Testis (tissue), 5 donors: ENCODE measurements at places on chromosomes 16 and 17. TPM values are rescaled to one million over a fixed set of nuclear protein-coding genes. Genes with fewer than 3 reads are reported as not detected.

The ULK2 gene
- 112 TPM for polyA plus RNA-seq

The NUPR1 gene
- 159 TPM for polyA plus RNA-seq

The TERB1 gene
- polyA plus RNA-seq, result 13.3 TPM

The RMI2 gene
- polyA plus RNA-seq, result 21.5 TPM

The TADA2A gene
- polyA plus RNA-seq, result 33.5 TPM

The GFER gene
- 40.0 TPM for polyA plus RNA-seq

The RGS11 gene
- polyA plus RNA-seq, result 3.0 TPM

GRCh38 chr17:44280392-44280937, 12.5 kb upstream of the SLC4A1 start:
- peaks cover 24% of the 10 kb centered on the region for H3K4me1 ChIP-seq
- H3K27ac ChIP-seq, result peak overlapping the region; percentile 42
- H3K4me3 ChIP-seq, result no peak overlapping the region
- H3K36me3 ChIP-seq, result no peaks in the 10 kb centered on the region
- DNase-seq, result no peak

DNA sequence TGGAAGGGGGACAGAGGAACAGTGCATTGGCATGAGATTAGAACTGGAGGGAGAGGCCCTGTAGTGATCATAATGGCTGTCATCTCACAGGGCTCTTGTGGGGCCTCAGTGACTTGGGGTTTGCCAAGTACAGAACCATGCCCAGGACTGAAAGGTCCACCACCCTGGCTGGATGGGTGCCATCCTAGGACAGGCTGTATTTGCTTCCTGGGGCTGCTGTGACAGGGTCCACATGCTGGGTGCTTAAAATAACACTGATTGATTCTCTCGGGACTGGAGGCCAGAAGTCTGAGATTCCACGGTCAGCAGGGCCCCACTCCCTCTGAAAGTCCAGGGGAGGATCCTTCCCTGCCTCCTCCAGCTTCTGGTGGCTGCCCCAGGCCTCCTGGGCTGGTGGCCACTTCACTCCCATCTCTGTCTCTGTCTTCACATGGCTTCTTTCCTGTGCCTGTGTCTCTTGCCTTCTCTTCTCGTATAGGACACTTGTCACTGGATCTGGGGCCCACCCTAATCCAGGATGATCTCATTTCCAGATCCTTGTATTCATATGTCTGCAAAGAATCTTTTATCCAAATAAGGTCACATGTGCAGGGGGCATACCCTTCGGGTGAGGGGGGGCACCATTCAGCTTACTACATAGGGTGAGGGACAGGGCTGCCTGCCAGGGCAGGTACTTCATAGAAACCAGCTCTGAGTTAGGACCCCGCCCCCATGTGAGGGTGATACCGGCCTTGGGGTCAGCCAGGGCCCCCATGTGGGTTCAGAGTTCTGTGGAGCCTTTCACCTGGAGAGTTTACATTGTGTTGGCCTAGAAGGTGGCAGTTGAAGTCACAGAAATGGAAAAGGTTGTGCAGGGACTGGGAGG, 52.6 kb downstream of the USP22 start:
- H3K27ac ChIP-seq, result no peak overlapping the region
- H3K27me3 ChIP-seq, result no peaks in the 10 kb centered on the region
- no peak overlapping the region for H3K4me3 ChIP-seq
- DNase-seq, result no peak
- H3K4me1 ChIP-seq, result peaks cover 4% of the 10 kb centered on the region

- no peaks in the 10 kb centered on the region for H3K36me3 ChIP-seq
- DNase-seq, result no peak
- H3K4me3 ChIP-seq, result no peak overlapping the region
- peaks cover under 1% of the 10 kb centered on the region for H3K27me3 ChIP-seq
These were observed 652 bp downstream of the PRAC2 start for GRCh38 chr17:48723423-48724250.

- no peaks in the 10 kb centered on the region for H3K27me3 ChIP-seq
- DNase-seq, result no peak
- no peak overlapping the region for H3K27ac ChIP-seq
- H3K36me3 ChIP-seq, result no peaks in the 10 kb centered on the region
- peaks cover 9% of the 10 kb centered on the region for H3K4me1 ChIP-seq
These were observed 5.1 kb downstream of the ETV4 start for GRCh38 chr17:43540821-43541674.

GRCh38 chr16:67246756-67247191, 507 bp downstream of the FHOD1 start:
- H3K27me3 ChIP-seq, result no peaks in the 10 kb centered on the region
- peaks cover 31% of the 10 kb centered on the region for H3K4me1 ChIP-seq
- no peak for DNase-seq
- no peaks in the 10 kb centered on the region for H3K36me3 ChIP-seq

DNA sequence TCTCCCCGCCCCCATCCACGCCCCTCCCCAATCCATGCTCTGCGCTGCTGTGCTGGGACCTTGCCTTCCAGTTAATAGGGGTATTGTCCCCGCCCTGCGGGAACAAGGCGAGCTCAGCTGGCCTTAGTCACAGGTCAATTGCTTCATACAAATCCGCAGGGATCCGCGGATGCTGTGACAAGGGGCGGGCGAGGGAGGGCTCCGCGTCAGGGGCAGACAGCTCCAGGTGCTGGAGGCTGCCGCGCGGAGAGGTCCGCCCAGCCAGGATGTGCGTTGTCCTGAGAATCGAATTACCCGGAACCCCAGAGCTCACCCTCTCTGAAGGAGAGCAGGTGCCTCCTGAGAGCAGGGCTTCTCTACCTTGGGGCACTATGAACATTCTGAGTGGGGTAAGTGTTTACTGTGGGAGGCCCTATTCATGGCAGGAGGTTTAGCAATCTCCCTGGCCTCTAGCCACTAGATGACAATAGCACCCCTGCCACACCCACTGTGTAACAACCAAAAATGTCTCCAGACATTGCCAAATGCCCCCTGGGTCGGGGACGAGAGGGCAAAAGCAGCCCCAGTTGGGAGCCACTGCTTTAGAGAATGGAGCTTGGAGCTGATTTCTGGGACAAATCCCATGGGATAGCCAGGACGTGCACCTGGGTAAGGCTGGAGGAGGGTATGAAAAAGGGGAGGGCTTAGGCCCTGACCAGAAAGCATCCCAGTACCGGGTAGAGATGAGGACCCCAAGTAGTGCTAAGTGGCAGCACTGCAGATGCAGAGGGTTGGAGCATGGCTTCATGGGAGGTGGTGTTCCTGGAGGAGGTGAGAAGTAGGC, 138.2 kb downstream of the CYLD start:
- H3K27me3 ChIP-seq, result no peaks in the 10 kb centered on the region
- no peaks in the 10 kb centered on the region for H3K4me1 ChIP-seq
- no peak overlapping the region for H3K4me3 ChIP-seq
- H3K27ac ChIP-seq, result no peak overlapping the region

DNA sequence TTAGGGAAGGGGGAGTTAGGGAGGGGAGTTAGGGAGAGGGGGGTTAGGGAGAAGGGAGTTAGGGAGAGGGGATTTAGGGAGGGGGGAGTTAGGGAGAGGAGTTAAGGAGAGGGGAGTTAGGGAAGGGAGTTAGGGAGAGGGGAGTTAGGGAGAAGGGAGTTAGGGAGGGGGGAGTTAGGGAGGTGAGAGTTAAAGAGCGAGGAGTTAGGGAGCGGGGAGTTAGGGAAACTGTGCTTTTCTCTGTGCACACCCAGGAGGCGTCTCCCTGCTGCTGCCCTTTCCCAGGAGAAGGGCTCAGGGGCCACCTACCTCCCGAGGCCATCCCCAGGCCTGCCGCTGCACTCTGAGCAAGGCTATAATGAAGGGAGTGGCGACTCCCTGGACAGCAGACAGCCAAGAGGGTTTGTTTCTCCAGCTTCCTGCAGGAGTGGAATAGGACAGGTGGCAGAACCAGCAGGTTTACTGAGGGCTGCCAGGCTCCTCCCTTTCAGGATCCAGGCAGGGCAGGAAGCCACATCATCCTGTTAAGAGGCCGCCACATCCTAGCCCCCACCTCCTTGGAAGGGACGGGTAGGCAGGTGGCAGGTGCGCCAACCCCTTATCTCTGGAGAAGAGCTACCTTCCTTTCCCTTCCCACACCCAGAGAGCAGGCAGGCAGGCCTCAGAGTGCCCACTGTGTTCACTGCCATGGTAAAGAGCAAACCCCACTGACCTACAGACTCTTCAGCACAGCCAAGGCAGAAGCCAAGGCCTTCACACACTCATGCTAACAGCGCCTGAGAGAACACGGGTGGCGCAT, 4.3 kb downstream of the CANT1 start:
- no peaks in the 10 kb centered on the region for H3K36me3 ChIP-seq
- peaks cover 27% of the 10 kb centered on the region for H3K4me1 ChIP-seq
- H3K4me3 ChIP-seq, result no peak overlapping the region
- H3K27me3 ChIP-seq, result no peaks in the 10 kb centered on the region
- DNase-seq, result peak; percentile 15

GRCh38 chr16:69494991-69495392, 70.6 kb downstream of the CYB5B start:
- DNase-seq, result peak; percentile 49
- H3K36me3 ChIP-seq, result no peaks in the 10 kb centered on the region
- no peaks in the 10 kb centered on the region for H3K4me1 ChIP-seq
- H3K27me3 ChIP-seq, result no peaks in the 10 kb centered on the region
- no peak overlapping the region for H3K4me3 ChIP-seq
- H3K27ac ChIP-seq, result no peak overlapping the region

DNA sequence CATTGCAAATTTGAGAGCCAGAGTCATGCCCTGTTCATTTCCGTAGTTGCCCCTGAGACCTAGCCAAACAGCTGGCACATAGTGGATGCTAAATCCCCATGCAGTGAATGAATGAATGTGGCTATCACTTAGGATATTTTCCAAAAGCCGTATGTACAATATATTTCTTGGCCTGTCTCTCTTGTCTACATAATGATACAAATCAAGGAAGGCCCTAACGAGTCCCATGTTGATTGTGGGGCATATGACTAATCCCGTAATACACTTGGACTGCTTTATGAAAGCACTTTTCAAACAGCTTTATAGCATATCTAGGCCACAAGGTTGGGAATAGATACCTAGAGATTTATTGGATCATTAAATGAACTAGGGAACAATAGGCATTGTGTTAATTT, 478.0 kb downstream of the SLC39A11 start:
- no peak for DNase-seq
- no peaks in the 10 kb centered on the region for H3K27me3 ChIP-seq
- H3K4me3 ChIP-seq, result no peak overlapping the region

GRCh38 chr16:14283786-14284185, 212.7 kb downstream of the MRTFB start:
- DNase-seq, result no peak
- H3K36me3 ChIP-seq, result no peaks in the 10 kb centered on the region
- no peaks in the 10 kb centered on the region for H3K27me3 ChIP-seq
- peaks cover 10% of the 10 kb centered on the region for H3K4me1 ChIP-seq
- H3K4me3 ChIP-seq, result no peak overlapping the region

GRCh38 chr17:33080091-33080490, 88.4 kb downstream of the SPACA3 start:
- H3K36me3 ChIP-seq, result no peaks in the 10 kb centered on the region
- H3K4me3 ChIP-seq, result no peak overlapping the region
- H3K4me1 ChIP-seq, result no peaks in the 10 kb centered on the region
- H3K27ac ChIP-seq, result no peak overlapping the region

- H3K4me3 ChIP-seq, result no peak within 1 kb of the TSS
- H3K27me3 ChIP-seq, result no peaks in the 10 kb centered on the region
- H3K4me1 ChIP-seq, result peaks cover 7% of the 10 kb centered on the region
- DNase-seq, result no peak
- no peak within 1 kb of the TSS for H3K27ac ChIP-seq
These were observed at the start of gene SLC12A3 for GRCh38 chr16:56864960-56865359. Gene SLC12A3, plus strand, starts transcription at chr16:56865207. Its CDS starts 29 bp downstream, at chr16:56865236.

GRCh38 chr17:73998249-73998648, 205.2 kb upstream of the RPL38 start:
- no peak overlapping the region for H3K27ac ChIP-seq
- no peak overlapping the region for H3K4me3 ChIP-seq
- H3K4me1 ChIP-seq, result peaks cover 4% of the 10 kb centered on the region
- no peaks in the 10 kb centered on the region for H3K36me3 ChIP-seq

DNA sequence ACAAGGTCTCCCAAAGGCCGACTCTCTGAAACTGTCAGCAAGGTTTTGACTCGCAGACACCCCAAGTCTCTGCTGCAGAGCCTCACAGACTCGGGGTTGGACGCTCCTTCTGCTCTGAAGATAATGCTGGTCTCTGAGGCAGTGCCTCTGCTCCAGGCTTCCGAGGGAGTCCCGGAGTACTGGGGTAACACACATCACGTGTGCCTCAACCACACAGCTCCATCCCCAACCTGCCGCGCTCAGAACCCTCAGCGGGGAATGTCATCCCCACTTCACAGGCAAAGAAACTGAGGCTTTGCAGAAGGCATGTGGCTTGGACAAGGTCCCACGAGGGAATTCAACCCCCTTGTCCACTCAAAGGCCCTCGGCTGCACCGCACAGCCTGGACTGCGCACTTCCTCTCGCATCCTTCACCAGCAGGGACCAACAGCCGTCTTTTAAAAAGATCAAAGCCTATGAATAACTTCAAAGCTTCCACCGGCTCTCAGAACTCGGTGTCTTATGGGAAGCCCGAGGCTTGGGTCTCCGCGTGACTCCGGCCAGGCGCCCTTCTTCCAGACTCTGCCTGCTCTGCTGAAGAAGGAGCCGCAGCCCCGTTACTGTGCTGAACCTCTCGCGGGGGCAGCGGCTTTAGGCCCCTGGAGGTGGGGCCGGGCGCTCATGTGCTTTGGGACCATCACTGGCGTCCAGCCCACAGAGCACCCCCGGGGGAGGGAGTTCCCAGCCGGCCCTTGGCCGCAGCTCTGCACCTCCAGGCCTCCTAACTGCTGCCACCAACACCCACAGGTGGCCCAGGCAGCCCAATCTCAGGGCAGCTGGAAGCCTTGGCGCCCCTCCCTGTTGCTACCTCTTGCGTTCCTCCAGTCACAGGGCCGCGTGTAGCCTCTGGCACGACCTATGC, 2.2 kb downstream of the TMEM204 start:
- peak overlapping the region; percentile 88 for H3K27ac ChIP-seq
- DNase-seq, result no peak
- H3K27me3 ChIP-seq, result no peaks in the 10 kb centered on the region
- peak overlapping the region; percentile 72 for H3K4me3 ChIP-seq
- no peaks in the 10 kb centered on the region for H3K36me3 ChIP-seq

DNA sequence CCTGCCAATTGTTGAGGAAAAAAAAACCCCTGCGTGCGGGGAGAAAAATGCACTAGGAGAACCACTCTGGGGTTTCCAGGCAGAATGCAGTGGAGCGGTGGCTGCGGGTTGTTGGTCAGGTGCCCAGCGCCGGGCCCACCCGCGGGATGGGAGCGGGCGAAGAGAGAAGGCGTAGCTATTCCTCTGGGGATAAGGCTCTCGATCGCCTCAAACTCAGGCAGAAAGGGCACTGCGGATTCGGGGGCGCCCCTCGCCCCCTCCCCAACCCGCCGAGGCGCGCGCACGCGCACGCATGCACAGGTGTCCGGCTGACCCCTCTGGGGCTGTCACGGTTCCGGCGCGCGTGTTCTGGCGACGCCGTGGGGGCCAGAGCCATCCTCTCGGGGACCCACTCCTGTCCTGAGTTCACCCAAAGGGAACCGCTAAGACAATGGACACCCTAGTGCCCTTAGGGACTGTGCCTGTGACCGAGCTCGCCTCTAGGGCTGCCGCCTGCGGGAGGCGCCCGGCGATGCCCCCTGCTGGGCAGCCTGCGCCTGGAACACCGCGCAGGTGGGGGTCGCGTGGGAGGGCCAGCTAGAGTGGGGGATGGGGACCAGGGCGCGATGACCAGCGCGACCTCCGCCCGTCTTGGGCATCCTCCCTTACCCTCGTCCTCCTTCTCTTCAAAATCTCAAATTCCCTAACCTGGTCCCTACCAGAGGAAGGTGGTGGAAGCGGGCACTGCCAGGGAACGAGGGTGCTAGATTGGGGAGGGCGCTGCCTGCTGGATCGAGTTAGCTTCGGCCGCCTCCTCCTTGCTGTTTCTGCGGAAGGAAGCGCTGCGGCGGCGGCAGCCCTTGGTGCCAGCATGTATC, 14.4 kb upstream of the CBX8 start:
- peaks cover 6% of the 10 kb centered on the region for H3K27me3 ChIP-seq
- H3K27ac ChIP-seq, result no peak overlapping the region
- H3K4me1 ChIP-seq, result peaks cover 10% of the 10 kb centered on the region
- DNase-seq, result no peak
- no peak overlapping the region for H3K4me3 ChIP-seq
